ENCODE measurements at places on chromosomes 7 and 10.

- DNase-seq = no peak
Observed at GRCh38 chr7:44224080-44224973, 23.5 kb downstream of the YKT6 start.

DNA sequence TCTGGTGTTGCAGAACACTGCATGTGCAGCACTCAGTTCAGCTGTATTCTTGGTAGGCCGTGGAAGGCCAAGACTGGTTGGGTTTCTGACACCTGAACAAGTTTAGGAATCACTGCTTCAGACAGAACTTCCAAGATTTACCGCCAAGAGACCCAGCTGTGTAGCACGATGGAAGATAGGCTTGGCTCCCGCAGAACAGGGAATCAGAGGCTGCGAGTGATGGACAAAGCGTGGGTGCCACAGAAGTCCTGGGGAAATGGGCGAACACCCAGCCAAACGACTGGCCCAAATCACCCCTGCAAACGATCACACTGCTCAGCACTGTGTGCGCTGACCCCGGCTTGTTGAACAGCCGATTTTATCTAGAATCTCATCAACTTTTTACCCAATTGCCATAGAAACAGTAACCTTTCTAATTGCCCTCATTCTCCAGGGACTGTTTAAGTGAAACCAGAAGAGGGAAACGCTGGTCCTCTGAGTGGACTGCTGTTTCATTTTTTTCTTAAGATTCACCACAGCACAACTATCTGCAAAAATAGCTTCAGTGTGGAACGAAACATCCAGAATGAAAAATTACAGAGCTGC lies 17.9 kb downstream of the ZFAND2A start:
- no peak for DNase-seq

- no peak for DNase-seq
Observed at GRCh38 chr7:121195874-121196273, 132.9 kb upstream of the WNT16 start.

DNA sequence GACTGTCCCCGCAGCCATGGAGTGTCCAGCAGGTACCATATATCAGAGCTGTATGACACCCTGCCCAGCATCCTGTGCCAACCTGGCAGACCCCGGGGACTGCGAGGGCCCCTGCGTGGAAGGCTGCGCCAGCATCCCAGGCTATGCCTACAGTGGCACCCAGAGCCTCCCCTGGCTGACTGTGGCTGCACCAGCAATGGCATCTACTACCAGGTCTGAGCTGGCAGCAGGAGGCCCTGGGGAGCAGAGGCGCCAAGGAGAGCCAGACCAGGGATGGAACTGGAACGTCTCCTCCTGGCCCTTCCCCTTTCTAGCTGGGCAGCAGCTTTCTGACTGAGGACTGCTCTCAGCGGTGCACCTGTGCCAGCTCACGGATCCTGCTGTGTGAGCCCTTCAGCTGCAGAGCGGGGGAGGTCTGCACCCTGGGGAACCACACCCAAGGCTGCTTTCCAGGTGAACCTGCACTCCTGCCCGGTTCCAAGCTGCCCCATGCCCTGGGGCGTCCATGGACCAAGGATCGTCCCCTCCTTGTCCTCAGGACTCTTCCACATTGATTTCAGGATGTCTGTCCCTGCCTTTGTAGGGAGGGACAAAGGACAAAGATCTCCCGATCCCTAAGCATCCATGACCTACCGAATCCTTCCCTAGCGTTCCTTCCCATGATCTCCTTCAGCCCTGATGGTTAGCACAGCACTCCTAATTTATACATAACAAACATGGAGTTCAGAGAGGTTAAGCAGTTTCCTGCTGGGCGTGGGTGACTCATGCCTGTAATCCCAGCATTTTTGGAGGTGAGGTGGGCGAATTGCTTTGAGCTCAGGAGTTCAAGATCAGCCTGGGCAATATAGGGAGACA lies 33.3 kb downstream of the EPHB4 start:
- DNase-seq = peak; percentile 30

DNA sequence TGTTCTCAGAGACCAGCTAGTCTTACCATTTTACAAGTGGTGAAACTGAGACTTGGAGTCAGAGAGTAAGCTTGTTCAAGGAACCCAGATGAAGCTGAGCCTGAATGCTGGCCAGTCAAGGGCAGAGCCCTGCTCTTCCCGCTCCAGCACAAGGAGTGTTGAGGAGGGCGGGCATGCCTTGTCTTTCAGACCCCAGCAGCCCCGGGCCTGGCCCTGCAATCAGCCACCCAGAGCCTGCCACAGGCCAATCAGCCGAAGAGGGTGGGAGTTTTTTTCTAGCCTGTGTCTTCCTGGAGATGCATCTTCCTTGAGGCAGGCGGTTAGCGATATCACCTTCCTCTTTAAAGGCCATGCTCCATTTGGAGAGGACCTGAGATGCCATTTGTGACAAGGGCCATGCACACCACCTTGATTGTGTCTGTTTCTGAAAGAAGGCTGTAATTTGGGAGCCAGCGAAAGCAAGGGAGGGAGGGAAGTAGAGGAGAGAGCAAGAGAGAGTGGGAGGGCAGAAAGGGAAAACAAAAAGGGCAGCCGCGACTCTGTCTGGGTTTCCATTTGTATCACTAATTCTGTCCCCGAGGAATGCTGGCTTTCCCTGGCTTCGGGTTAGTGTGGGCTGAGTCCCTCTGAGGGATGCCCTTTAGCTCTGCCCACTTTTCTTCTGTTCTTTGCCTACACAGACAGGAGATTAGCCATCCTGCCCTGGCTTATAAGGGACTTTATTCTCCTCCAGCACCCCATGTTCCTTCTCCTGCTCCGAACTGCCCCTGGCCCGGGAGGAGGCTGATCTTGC lies 8.0 kb downstream of the CDH23 start:
- DNase-seq = no peak

DNA sequence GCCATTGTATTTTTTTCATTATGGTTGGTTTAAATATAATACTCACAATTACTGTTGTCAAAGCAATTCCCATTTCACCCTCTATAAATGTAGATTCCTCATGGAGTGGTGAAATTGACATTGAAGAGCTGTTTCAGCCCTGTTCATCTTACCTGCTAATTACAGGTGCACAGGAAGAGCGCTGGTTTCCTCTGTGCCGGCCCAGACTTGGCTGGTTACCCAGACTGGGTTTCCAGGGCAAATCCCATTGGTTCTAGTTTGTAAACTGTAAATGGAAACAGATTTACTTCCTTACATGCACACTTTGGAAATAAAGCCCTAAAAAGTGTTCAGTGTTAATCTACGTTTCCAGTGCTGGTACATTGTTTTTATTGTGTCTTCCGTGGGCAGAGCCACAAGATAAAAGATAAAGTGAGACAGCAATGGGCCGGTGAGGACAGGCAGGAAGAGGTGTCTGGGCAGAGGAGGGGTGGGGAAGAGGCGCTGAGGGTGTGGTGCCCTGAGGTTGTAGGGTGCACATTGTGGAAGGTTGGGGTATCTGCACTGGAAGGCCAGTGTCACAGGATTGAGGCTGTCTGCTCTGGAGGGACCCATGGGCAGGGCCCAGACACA lies 71.6 kb upstream of the ZPBP start:
- DNase-seq = no peak

- no peak for DNase-seq
Observed at GRCh38 chr7:150382123-150382843, 3.2 kb downstream of the ZNF775 start.

DNA sequence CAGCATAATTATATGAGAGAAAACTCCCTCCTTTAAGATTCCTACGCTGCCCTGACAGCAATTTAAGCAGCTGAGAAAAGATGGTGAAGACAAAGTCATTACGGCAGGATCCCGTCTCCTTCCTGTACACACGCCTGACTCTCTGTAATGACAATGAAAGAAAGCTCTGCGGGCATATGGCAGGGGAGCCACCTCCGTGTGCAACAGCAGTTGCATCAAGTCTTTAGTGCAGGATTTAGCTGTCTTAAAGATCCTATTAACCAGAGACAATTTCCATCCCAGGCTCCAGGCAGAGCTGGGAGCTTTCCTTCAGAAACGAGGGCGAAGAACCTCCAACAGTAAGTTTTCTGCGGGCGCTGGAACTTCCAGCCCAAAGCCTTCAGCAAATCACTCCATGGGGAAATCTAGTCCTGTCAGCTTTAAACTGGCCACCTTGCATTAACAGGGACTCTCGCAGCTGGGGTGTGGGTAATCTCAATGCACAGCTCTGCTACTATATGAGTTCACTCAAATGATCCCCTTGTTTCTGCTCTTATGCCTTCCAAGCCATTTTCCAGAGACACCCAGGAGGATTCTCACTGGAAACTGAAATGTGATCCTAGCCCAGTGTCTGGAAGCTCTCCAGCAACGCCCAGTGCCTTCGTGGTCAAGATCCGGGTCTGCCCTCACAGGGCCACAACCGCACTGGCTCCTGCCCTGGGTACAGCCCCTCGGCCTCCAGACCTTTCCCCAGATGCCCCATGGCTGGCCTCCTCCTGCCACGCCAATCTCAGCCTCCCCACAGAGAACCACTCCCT lies 74.9 kb downstream of the CTBP2 start:
- DNase-seq = no peak

DNA sequence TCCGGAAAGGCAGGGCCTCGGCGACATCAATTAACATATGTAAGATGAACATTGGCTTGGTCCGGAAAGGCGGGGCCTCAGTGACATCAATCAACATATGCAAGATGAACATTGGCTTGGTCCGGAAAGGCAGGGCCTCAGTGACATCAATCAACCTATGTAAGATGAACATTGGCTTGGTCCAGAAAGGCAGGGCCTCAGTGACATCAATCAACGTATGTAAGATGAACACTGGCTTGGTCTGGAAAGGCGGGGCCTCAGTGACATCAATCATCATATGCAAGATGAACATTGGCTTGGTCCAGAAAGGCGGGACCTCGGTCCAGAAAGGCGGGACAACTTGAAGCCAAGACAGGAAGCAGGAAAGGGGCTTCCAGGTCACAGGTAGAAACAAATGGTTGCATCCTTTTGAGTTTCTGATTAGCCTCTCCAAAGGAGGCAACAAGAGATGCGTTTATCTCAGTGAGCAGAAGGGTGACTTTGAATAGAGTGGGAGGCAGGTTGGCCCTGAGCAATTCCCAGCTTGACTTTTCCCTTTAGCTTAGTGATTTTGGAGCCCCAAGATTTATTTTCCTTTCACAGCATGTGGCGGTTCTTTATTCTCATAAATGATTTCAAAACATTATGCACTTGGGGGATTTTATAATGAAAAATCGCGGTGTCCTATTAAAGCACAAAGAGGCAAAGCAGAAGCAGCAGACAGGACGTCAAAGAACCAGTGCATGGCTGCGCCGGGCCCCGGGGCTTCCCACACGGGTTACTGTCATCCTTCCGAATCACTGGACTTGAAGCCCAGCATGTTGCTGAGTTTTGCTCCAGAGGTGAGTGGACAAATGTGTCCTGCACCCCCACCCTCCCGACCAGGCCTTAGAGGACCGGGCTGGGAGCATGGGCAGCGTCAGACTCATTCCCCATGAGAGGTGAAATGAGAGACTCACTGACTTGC lies 43.1 kb upstream of the EN2 start:
- DNase-seq = no peak

- DNase-seq = no peak
Observed at GRCh38 chr7:154832557-154833138, 170.3 kb downstream of the PAXIP1 start.

DNA sequence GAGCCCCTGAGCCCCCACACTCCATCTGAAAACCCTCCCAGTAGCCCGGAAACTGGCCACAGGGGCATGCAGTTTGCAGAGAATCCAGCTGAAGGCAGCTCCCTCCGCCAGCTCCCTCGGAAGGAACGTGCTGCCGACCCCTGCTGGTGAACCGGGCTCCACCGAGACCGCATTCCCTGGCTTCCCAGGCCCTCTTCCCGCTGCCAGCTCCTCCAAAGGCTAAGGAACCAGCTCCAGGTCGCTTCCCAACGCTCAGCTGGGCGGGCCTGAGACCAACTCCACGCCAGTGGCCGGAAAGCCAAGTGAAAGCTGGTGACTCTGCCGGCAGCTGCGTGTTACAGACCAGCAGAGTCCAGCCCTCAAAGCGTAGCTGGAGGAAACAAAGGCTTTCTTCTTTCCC lies 35.8 kb downstream of the GPER1 start:
- no peak for DNase-seq

- DNase-seq = no peak
Observed at GRCh38 chr10:91591797-91592174, 41.1 kb downstream of the PPP1R3C start.

DNA sequence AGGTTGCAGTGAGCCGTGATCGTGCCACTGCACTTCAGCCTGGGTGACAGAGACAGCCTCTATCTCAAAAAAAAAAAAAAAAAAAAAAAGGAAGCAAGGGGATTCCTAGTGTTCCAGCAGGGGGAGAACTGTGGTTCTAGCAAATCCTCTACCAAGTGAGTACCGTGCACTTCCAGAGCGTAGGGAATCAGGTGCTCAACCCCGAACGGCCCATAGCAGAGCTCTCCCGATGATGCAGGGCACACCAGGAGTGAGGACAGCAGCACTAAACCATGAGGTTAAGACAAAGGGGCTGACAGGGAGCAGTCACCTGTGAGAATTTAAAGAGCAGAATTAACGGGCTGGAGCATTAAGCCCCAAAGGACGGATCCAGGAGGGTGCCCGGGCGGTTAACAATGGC lies 173.6 kb downstream of the PTPRN2 start:
- DNase-seq = no peak

GRCh38 chr7:19079066-19079465 lies 38.4 kb downstream of the TWIST1 start:
- DNase-seq = no peak

GRCh38 chr10:52347327-52347667 lies 33.2 kb downstream of the DKK1 start:
- no peak for DNase-seq

DNA sequence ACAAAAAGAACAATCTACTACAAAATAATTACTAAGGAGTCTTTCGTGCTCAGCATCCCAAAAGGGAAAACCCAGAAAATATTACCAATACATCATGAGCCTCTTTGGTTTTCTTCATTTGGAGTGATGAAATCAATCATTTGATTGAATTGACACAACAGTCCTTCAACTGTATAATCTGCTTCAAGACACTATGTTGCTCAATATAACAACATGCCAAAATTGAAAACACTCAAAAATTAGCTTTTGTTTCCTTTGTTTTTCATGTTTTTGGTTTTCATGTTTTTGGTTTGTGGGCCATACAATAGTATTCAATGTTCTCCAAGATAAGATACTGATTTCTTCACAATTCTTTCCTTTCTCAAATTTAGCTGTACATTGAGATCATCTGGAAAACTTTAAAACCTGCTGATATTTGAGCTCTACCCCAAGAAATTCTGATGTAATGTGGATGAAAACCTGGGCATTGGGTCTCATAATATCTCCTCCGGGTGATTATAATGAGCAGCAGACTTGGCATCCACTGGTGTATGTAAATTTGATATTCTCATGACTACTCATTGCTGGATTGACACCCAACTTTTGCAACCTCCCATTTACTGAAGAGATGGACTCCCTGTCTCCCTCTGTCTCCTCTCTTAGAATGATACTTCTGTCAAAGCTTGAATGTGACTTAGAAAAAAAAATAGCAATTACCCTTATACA lies 4.6 kb downstream of the SOSTDC1 start:
- DNase-seq = no peak

All from HFF-Myc (cell line).